ENCODE measurements at places on chromosomes 1 and 21. TPM values are rescaled to one million over a fixed set of nuclear protein-coding genes. Genes with fewer than 3 reads are reported as not detected.

Gene PPFIA4
- total RNA-seq, result 4.8 TPM

Gene TSACC
- 3.0 TPM for total RNA-seq

DNA sequence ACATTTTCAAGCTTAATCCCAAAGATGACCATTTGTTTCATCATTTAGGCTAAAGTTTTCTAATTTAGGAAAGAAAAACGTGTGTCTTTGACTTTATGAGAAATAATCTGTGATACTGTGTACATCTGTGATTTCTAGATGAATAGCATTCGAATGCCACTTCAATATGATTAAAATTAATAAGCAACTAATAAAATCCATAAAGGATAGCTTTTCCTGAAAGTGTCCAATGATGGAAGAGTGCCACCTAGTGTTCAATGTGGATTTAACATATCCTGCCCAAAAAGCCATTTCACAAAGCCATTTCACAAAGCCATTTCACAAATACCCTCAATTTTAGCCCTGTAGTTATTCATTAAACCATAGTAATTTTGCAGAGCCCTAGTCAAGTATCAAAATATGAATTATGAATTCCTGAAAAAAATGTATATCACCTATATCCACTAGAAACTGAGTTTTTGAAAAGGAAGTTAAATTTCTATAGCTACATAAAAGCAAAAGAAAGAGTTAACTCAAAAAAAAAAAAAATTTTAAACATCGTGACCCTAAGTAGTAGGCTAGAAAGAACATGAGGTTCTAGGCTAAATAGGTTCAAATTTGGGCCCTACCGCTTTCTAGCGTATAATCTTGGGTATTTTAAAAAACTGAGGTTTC, 19.1 kb downstream of the NME7 start:
- peak; percentile 66 for DNase-seq

DNA sequence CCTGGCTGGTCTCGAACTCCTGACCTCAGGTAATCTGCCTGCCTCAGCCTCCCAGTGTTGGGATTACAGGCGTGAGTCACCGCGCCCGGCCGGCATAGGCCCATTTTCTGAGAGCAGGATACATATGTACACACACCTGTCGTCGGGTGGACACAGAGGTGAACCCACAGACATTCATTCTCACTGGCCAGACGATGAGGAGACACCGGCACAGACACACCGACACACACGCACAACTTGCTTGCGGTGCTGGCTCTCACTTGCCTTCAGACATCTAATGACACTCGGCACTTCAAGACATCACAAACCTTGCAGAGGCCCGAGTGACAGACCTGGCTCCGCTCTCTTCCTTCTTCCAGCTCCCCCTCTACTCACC, 579 bp downstream of the PTCH2 start:
- no peak for DNase-seq

- no peak for DNase-seq
Measured at GRCh38 chr1:183180218-183180617, 5.8 kb upstream of the LAMC2 start.

GRCh38 chr1:22252251-22252650, 109.4 kb upstream of the WNT4 start:
- DNase-seq, result no peak

- DNase-seq, result no peak
Measured at GRCh38 chr1:22788254-22788661, 77.6 kb downstream of the EPHB2 start.

Data from SK-MEL-5 (cell line).